ENCODE measurements at places on chromosomes 5 and 9.

DNA sequence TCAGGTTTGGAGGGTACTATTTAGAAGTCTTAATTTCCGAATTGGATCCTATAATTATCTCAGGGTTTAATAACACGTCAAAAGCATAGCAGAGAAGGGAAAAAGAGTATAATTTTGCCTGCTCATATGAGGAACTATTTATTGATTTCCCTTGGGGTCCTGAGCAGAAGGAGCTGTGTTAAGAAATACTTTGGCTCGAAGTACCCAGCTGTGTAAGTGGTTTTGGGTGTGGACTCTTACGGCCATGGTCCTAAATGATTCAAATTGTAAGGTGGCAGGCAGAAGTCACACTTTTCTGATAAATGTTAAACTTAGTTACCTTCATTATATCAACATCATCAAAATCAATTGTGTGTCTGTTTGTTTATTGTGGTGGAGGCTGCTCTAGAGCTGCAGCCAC, 190.4 kb downstream of the MTRR start:
- no peak for DNase-seq

DNA sequence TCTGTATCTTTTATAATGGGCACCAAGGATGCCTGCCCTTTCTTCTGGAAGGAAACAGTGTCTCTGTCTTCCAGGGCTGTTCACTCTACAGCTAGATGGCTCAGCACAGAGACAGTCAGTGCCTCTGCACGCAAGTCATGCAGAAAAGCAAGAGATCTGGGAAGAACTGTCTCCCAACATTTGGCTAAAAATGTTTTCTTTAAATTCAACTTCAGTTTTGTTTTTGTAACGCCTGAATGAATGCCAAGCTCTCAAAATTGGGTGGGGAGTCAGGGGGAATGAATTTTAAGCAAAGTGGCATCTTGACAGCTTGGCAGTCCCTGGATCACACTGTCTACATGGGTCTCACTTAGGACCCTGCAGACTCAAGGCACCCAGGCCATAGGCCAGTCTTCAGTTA, 12.6 kb downstream of the OLFML2A start:
- no peak for DNase-seq

DNA sequence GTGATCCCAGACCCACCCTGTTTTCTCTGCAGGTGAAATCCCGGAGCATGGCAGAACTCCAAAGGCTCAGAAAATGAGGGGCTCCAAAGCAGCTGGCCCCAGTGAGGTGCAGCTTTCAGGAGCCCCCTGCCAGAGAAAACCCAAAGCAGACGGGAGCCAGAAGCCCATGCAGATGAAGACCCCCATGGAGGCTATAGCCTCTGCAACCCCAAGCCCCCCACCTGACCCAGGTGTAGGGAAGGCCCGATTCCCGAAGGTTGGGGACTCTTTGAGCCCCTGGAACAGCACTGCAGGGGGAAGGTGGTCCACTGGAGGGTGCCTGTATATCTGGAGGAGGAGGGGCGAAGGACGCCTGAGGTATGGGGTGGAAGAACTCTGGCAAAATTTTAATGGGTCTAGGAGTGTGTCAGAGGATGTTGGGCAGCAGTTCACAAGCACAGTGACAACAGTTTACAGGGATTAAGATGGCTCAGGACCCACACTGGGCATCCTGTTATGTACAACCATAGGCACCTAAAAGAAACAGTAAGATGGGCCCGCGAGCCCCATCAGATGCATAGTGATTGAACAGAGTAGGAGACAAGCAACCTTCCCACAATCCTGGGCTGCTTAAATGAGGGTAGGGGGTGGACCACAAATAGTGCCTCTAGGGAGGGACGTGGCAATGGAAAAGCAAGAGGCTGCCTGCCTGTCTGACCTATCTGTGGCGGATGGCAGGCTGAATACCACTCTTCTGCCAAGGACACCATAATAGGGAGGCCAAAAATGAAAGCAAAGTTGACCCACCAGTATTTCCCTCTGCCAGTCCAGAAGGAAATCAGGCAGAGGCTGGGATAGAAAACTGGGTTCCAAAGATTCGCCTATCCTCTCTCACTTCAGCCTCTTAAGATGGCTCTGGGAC, 16.4 kb upstream of the ANXA6 start:
- no peak for DNase-seq

DNA sequence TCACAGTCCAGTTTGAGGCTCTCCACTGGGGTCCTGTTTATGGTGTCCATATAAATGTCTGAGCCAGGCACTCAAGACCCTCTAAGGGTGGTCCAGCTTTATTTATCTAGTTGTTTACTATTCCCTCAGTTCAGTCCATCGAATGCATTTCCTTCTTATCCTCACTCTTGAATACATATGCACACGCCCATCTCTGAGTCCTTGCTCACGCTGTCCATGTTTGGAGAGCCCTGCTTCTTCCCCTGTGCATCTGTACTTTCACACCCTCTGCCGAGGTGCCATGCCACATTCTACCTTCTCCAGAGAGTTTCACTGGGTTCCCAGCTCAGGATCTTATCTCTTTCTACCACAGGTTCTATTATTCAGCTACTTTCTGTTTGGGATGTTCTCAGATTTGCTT, 30.2 kb upstream of the SEMA6A start:
- no peak for DNase-seq

- no peak for DNase-seq
Measured at GRCh38 chr5:35364350-35364749, 134.1 kb upstream of the PRLR start.

Measured in stimulated activated CD8-positive, alpha-beta memory T cell treated with anti-CD3 and anti-CD28 coated beads, Interleukin-15, amount 100 ng/mL, for 48 hours (primary cell).